ENCODE measurements at places on chromosomes 5 and 9.

DNA sequence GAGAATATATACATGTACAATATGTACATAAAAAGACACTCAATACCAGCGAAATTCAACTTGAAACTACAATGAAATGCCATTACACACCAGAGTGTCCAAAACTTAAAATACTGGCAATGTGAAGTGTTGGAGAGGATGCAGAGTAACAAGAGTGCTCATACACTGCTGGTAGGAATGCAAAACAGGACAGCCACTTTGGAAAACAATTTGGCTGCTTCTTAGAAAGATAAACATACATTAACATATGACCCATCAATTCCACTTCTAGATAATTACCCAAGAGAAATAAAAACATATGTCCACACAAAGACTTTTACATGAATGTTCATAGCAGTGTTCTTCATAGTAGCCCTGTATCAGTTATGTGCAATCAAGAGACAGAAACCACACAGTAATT, 39.4 kb upstream of the BARX1 start:
- no peak for DNase-seq

DNA sequence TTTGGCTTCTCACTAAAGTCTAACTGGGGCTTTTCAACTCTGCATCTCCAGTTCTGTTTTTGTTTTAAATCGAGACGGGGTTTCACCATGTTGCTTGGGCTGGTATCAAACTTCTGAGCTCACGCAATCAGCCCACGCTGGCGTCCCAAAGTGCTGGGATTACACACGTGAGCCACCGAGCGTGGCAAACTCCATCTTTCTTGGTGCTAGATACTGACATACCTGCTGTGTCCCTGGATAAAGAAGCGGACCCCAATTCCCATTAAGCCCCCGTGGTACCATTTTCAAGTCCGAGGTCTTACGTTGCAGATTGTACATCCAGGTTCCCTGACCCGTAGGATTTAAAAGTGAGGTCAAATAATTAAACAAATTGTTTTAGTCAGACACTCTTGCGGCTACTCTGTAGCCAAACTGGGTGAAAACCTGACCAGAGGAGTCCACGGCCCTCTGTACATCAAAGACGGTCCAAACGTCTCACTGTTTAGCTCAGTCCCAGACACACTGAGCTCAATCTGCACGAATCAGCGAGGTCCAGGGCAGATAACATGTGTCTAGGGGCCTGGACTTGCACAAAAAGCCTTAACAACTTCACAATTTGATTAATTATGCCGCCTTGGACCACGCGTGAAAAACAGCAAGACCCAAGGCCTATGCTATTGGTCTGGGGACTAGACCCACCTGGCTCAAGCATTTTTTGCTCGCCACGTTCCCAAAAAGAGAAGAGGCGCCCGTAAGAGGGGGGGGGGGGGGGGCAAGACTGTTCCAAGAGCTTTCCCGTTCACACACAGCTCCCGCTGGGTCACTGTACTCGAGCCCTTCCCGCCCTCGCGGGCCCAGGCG, 727 bp upstream of the DNAJA1 start:
- peak; percentile 22 for DNase-seq

- DNase-seq = no peak
These were observed 75.9 kb downstream of the AUH start for GRCh38 chr9:91285729-91286353.

DNA sequence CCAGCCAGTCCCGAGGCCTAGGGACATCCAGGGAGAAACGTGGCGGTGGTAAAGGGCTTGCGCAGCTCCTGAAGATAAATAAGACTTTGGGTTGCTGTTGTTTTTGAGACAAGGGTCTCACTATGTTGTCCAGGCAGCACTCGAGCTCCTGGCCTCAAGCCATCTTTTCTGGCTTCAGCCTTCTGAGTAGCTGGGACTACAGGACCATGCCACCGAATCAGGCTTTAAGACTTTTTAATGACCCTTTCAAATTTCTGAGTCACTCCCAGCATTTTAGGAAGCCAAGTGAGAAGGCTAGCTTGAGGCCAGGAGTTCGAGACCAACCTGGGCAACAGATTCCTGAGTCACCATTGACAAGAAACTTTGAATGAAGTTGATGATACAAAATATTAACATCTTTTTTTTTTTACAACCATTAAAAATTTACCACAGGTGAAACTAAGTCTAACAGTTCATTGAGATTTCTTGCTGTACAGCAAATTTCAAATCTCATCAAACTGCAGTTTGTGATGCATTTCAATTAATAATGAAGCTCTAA, 817 bp upstream of the GNE start:
- no peak for DNase-seq

GRCh38 chr5:126403876-126404275, 19.3 kb upstream of the GRAMD2B start:
- DNase-seq = no peak

GRCh38 chr5:32814620-32815019, 103.5 kb downstream of the NPR3 start:
- DNase-seq = no peak

DNA sequence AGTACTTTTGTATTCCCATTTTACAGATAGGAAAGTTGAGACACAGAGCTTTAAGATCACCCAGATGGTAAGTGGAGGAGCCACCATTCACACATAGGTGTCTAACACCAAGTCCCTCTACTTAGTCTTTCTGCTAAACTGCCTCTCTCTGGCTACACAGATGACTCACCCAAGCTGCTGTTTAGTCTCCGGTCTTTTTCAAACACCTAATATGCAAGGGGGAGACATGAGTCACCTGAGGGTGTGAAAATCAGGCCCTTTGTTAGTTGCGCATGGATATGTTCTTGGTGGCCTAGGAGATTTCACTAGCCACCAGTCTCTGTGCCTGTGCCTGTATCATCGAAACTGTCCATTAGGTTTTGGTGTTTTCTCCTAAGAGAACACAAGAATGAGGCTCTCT, 117.8 kb downstream of the MAST4 start:
- DNase-seq = no peak

GRCh38 chr9:115393976-115394775, 276.2 kb upstream of the TNC start:
- DNase-seq = no peak

DNA sequence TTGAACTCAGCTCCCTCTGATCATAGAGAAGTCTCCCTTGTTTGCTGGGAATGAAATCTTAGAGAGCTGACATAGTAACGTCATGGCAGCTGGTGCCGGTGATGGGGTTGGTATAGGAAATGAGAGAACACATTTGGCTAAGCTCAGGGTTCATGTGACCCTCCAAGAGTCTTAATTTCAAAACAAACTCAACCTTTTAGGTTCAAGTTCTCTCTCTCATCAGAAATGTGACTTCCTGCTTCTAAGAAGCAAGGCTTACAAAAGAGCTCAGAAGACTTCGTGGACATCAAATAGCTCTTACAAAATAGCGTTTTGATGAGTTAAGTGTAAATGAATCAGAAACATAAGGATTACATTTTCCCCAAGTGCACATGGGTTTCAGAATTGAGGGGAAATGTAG, 97.3 kb downstream of the PAPPA start:
- no peak for DNase-seq

GRCh38 chr5:135834639-135835529, at the start of gene SLC25A48:
Gene SLC25A48 (plus strand): TSS chr5:135834663. CDS start chr5:135834848, 185 bp downstream.
- DNase-seq = no peak

- DNase-seq = no peak
These were observed 242.6 kb downstream of the AUH start for GRCh38 chr9:91119142-91119541.

DNA sequence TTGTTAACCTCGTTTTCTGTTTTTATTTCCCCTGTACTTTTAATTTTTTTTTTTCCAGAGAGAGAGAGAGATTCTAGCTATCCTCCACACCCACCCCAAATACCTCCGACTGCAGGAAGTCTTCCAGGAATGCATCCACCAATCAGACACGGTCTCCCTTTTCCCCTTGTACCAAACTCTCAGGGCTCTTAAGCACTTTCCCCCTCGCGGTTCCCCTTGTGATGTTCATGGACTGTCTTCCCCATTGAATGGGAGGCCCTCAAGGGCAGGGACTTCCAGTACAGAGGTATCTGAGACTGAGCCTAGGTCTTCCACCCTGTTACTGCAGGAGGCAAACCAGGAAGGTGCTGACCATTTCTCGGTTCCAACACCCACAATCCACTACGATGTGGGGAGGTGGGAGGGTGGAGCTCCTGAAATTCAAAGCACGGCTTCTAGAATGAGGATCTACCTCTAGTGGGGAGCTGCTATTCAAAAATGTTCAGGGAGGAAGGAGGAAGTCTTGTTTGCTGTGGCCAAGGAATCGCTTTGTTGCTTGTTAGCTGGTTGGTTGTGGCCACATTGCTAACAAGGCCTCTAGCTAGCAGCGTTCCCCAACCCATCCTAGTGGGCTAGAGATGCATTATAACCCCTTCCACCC, 37.5 kb upstream of the PTGS1 start:
- no peak for DNase-seq

GRCh38 chr9:116497095-116497890, 189.8 kb upstream of the TRIM32 start:
- DNase-seq = no peak

GRCh38 chr9:116494815-116495634, 192.1 kb upstream of the TRIM32 start:
- DNase-seq = no peak

DNA sequence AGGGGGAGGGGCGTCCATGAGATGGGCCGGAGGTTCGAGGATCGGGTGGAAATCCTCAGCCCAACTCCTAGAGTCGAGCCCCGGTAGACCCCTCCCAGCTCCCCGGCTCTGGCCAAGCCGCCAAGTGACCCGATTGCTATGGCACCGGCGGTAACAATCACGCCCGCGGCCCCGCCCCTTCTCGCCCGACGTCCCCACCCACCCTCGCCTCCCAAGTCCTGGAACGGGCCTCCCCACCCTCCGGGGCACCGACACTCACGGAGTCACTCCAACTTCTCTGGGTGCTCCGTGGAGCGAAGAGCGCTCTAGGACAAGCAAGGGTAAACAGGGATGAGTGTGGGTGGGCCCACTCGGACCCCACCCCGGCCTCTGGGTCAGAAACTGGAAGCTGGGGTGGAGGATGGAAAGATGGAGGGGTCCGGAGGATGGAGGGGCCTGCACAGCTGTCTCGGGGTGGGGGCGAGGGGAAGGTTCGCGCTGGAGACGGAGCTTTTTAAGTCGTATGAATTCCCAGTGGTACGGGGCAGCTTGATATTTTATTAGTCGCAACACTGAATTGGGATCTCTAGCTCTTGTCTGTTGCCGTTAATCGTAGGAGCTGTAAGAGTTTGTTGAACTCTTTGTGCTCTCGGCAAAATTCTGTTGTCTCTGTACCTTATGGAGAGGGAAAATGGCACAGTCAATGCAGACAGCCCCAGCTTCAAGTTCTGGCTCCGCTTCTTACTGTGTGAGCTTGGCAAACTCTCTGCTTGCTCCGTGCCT, at the start of gene SPACA9:
TSS of gene SPACA9 (plus strand) at position 204 of the 762 bp plus-strand sequence. CDS start 5,050 bp downstream, outside the sequence.
- DNase-seq = no peak

- DNase-seq = no peak
These were observed 42.4 kb upstream of the MACIR start for GRCh38 chr5:103216137-103216536.

- DNase-seq = no peak
These were observed 945.8 kb upstream of the DMAC1 start for GRCh38 chr9:8745347-8745746.

DNA sequence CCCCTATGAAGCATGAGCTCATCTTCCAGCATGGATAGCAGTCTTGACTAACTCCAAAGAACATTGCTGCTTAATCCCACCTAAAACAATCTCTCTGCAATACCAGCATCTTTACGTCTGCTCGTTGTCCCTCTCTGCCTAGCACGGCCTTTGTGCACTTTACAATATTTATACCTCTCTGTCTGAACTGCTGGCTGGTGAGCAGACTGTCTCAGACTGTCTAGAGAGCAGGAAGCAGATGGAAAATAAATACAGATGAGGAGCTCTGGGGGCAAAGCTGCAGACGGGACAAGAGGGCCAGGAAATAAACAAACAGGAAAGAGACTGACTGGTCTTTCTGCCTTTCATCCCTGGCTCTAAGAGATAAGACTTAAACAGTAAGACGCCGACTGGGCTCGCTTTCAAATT, 224.8 kb downstream of the ENC1 start:
- no peak for DNase-seq

- DNase-seq = no peak
These were observed 174.3 kb downstream of the LPAR1 start for GRCh38 chr9:110864011-110864410.

GRCh38 chr9:116692616-116693015, 5.5 kb downstream of the TRIM32 start:
- DNase-seq = no peak

Data from activated CD4-positive, alpha-beta T cell treated with anti-CD3 and anti-CD28 coated beads, Interleukin-2, amount 50 U/mL, for 24 hours (primary cell).